Adipocyte (in vitro differentiated cells): ENCODE measurements at places on chromosomes 12 and 14.

DNA sequence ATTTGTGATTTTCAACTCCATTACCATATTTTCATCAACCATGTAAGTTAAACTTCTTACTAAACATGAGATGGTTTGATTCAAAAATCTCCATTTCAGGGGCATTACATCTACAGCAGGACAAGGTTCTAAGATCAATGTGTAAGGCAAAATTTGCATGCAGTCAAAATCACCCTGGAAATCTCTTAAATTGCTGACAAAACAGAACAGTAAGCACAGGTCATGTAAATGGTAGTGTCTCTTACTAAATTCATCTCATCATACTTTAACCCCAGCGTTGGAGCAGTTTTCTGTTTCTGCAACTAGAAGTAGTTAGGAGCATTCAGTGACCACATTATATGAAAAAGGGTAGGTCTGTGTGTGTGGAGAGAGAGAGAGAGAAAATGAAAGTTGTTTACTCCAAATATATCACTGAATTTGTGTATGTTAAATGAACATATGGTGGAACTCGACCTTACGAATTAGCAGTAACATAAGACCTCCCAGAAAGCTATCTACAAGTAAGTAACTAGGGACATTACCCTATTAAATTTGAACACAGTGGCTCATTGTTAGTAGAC lies 227.5 kb downstream of the SSPN start:
- no peak for DNase-seq

GRCh38 chr14:95841668-95842067 lies 35.0 kb upstream of the TUNAR start:
- DNase-seq, result no peak

DNA sequence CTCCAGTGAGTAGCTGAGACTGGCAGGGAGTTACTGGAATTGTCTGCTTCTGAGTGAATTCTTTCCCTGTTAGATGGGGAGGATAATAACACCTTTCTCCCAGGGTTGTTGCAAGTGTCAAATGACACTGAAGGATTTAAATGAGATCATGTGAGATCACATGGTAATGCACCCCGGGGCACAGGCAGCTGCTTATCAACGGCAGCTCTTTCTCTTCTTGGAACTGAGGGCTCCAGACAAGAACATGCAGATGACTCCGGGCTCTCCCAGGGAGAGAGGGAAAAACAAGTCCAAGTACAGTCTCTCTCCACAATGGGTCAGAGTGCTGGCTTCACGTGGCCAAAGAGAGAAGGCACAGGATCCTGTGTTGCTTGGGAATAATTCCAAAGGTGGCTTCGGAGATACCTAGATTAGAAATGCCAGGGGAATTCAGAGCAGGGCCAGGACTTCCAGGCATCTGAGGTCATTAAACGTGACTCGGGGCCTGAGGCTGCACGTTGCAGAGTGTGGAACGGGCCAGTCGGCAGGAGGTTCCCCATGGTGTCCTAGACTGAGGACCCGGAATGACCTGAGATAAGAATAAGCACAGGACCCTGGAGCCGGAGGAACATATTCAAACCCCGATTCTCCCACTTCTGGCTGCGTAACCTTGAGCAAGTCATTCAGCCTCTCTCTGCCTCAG lies 109.2 kb downstream of the PRMT8 start:
- no peak for DNase-seq

DNA sequence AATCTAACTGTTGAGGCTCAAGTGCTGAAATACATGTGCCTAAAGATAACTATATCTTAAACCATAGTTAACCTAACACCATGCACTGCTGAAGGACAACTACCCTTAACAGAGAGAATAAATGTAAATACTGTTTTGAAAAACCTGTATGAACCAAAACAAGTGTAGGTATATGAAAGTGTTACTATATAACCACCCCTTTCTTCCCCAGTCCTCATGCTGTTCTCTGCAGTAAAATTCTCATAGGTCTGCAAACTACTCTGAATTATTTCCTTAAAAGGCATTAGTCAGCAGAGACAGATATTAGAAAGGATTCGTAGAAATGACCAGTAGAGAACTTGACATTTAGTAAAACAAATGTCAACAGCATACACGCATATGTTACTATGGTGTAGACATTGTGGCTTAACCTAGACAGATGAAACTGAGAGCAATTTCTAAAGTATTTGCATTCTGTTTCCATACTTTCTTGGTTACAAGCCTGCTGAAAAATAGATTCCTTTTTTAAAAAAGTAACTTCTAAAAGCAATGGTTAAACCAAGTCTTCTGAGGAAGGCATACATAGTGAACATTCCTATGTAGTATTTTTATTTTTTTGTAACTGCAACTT lies 13.9 kb downstream of the CSRP2 start:
- peak; percentile 58 for DNase-seq

- peak; percentile 27 for DNase-seq
These were observed 47.4 kb upstream of the POC1B start for GRCh38 chr12:89573051-89573810.

GRCh38 chr12:12636641-12637040 lies 25.0 kb downstream of the CREBL2 start:
- no peak for DNase-seq
